ENCODE measurements at places on chromosomes 16 and 17. TPM values are rescaled to one million over a fixed set of nuclear protein-coding genes. Genes with fewer than 3 reads are reported as not detected.
A peak's percentile ranks its signal among the peaks of the same experiment; 100 is the strongest.

The DOC2A gene
- polyA plus RNA-seq = 1.4 TPM

The PLA2G10 gene
- polyA plus RNA-seq = 10.1 TPM

DNA sequence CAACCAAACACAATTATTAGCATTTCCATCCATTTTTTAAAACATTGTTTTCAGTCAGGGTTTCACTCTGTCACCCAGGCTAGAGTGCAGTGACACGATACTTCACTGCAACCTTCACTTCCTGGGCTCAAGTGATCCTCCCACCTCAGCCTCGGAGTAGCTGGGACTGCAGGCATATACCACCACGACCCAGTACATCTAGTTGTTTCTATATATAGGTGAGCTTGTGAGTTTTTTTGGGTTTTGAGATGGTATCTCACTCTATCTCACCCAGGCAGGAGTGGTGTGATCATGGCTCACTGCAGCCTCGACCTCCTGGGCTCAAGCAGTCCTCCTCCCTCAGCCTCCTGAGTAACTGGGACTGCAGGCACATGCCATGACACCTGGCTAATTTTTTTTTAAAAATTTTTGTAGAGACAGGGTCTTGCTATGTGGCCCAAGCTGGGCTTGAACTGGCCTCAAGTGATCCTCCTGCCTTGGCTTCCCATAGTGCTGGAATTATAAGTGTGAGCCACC is 21.5 kb upstream of the ATP5MC1 start:
- H3K36me3 ChIP-seq = no peaks in the 10 kb centered on the region
- peaks cover 13% of the 10 kb centered on the region for H3K4me1 ChIP-seq
- H3K27ac ChIP-seq = no peak overlapping the region
- DNase-seq = no peak
- no peaks in the 10 kb centered on the region for H3K27me3 ChIP-seq

DNA sequence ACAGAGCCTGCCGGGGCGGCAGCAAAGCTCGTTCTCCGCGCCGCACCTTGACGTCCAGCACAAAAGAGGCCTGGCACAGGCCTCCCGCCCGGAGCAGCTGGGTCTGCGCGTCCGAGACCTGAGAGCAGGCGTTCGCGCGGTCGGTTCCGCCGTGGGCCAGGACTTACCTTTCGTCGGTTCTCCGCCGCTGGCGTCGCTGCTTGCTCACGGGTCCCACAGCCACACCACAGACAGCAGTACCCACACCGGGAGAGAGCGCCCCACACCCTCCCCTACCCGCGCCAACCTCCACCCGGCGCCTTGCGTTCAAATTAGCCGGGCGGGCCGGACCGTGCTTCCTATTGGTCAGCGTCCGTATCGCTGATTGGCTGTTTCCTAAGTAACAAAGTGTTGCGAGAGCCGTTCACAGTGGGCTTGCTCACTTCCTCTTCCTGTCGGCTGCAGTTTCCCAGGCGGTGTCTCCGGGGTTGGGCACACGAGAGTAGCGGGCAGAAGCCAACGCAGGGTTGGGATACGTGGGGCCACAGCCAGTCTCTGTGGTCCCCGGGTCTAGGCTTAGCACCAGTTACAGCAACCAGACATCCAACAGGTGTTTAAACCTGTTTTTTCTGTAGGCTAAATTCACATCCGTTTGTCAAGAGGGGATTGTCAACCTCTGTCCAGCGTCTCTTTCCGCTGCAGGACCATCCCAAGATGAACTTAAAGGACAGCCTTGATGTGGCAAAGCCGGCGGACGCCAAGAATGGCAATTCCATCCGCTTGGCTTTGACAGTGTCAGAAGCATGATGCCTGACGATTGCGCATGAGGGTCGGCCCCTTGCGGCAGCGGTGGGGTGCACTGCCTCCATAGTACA is at the start of gene KIF18B:
TSS of gene KIF18B (minus strand) at position 313 of the 854 bp plus-strand sequence. CDS start 11,429 bp downstream, outside the sequence.
- peak within 1 kb of the TSS; percentile 57 for H3K4me3 ChIP-seq
- H3K4me1 ChIP-seq = peaks cover 9% of the 10 kb centered on the region
- no peaks in the 10 kb centered on the region for H3K27me3 ChIP-seq
- no peak within 1 kb of the TSS for H3K27ac ChIP-seq
- H3K36me3 ChIP-seq = no peaks in the 10 kb centered on the region
- DNase-seq = peak; percentile 97

DNA sequence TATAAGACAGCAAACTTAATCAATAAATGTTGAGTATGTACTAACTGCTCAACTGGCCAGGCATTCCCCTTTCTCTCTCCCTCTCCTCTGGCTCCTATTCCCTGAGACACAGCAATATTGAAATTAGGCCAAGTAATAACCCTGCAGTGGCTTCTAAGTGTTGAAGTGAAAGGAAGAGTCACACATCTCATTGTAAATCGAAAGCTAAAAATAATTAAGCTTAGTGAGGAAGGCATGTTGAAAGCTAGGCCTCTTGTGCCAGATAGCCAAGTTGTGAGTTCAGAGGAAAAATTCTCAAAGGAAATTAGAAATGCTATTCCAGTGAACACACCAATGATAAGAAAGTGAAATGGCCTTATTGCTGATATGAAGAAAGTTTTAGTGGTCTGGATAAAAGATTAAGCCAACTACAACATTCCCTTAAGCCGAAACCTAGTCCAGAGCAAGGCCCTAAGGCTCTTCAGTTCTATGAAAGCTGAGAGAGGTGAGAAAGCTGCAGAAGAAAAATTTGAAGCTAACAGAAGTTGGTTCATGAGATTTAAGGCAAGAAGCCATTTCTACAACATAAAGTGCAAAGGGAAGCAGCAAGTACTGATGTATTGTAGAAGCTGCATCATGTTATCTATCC is 35.4 kb upstream of the ABCC11 start:
- no peaks in the 10 kb centered on the region for H3K4me1 ChIP-seq
- peaks cover 10% of the 10 kb centered on the region for H3K36me3 ChIP-seq
- DNase-seq = no peak
- no peak overlapping the region for H3K4me3 ChIP-seq
- H3K27ac ChIP-seq = peak overlapping the region; percentile 49

- no peak overlapping the region for H3K4me3 ChIP-seq
- DNase-seq = no peak
- no peaks in the 10 kb centered on the region for H3K4me1 ChIP-seq
- no peak overlapping the region for H3K27ac ChIP-seq
- H3K36me3 ChIP-seq = no peaks in the 10 kb centered on the region
These were observed 12.7 kb upstream of the ZG16 start for GRCh38 chr16:29765167-29766032.

All from lung (tissue), 17 donors.